GM12878 (cell line): ENCODE measurements at places on chromosomes 11 and 22. TPM values are rescaled to one million over a fixed set of nuclear protein-coding genes. Genes with fewer than 3 reads are reported as not detected.

The C22orf42 gene
- total RNA-seq = not detected in 2 replicates

The PPP6R3 gene
- 93.5 and 94.5 TPM in 2 replicates for total RNA-seq

The UBE2L6 gene
- total RNA-seq = 128 and 142 TPM in 2 replicates

The HMOX1 gene
- 20.2 and 21.9 TPM in 2 replicates for total RNA-seq

The SCN4B gene
- total RNA-seq = 0.08 TPM in 1 of 2 replicates, not detected in the other

DNA sequence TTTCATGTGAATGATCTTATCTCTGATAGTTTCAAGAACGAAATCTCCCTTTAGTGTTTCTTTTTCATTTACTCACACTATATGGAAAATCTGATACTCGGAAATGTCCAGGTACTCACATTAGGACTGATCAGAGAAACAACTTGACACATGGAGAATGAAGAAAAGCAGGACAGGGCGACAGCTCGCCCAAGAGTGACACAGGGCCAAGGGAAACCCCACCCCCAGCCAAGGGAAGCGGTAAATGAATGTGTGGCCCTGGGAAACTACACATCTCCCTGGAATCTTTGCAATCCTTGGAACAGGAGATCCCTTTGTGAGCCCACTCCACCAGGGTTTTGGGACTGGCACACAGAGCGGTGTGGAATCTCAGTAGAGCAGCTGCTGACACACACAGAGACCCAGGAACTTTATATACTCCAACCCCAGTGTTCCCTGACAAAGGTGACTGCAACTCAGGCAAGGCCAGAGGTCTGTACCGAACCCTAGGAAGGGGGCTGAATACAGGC is 303.7 kb upstream of the ARHGAP42 start:
- no peak for DNase-seq

DNA sequence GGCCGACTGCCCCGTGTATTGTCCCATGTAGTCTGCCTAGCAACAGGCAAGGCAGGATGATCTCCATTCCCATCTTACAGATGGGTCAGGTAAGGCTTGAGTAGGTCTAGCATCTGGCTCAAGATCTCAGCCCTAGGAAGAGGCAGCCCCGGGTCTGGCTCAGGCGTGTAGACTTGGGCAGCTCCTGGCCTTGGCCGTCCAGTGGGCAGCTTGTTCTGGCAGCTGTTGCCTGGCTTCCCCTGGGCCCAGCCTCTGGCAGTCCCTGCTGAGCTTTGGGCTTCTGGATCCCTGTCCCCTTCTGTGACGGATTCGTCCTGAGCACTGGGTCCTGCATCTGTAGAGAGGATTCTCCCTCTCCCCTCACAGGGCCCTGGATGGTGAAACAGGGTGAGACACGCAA is 72.4 kb downstream of the MPPED1 start:
- no peak for DNase-seq

DNA sequence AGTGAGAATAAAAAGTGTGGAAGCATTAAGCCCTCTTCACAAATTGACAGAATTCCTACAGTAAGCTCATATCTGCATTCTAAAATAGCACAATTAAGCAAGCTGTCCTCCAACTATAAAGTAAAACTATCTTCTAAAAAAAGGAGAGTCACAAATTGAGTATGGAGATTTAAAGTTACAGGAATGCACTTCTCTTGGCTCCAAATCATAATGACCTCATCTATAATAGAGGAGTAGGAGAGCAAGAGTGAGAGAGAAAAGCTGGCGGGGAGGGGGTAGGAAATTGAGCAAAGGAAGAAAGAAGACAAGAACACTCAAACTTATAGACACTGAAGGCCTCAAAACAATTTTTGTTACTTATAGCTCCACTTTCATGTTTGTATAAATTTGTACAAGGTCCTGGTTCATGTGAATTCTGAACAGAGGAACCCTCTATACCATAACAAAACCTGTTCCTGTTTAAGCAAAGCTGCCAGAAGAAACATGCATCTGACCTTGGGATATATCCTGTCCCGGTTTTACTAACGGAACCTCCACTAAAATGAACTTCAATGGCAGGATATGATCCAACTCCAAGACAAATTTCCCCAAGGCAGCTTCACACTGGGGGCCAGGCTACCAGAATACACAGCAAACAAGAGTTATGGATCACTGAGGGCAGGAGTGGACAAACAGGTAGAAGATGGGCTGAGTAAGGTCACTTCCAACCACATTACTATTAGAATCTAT is 37.2 kb downstream of the SLC35F2 start:
- no peak for DNase-seq

- no peak for DNase-seq
These were observed 60.1 kb downstream of the ARFGAP3 start for GRCh38 chr22:42797011-42797410.

DNA sequence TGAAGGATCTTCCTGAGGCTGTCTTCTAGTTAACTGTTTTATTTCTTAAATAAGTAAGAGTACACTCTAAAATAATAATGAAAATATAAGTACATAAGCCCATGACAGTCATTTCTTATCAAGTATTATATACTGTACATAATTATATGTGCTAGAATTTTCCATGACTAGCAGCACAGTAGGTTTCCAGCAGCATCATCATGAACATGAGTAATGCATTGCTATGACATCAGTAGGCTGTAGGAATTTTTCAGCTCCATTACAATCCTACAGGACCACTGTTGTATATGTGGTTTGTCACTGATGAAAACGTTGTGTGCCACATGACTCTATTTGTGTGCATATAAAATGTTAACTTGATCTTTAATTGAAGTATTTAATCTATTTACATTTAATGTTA is 22.0 kb downstream of the ZNF202 start:
- DNase-seq = no peak

DNA sequence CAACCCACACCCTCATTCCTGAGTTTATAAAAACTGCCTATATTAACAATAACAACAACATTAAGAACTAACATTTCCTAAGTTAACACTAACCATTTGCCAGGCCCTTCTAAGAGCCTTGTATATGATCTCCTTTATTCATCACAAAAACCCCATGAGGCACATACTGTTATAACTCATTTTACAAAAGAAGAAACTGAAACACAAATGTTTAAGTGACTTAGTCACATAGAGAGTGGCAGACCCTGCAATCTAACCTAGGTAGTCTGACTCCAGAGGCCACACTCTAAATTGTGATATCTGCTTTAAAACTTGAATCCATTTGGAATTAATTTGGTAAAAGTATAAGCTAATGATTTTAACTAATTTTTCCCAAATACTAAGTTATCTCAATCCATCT is 116.1 kb downstream of the SYT9 start:
- no peak for DNase-seq

- DNase-seq = no peak
These were observed 26.4 kb upstream of the OAF start for GRCh38 chr11:120184371-120184945.

GRCh38 chr11:46345131-46345597 is 2.1 kb upstream of the DGKZ start:
- no peak for DNase-seq
